ENCODE measurements at places on chromosomes 7 and 10.

GRCh38 chr10:9848981-9849380 is 1168.7 kb upstream of the CELF2 start:
- DNase-seq = no peak

DNA sequence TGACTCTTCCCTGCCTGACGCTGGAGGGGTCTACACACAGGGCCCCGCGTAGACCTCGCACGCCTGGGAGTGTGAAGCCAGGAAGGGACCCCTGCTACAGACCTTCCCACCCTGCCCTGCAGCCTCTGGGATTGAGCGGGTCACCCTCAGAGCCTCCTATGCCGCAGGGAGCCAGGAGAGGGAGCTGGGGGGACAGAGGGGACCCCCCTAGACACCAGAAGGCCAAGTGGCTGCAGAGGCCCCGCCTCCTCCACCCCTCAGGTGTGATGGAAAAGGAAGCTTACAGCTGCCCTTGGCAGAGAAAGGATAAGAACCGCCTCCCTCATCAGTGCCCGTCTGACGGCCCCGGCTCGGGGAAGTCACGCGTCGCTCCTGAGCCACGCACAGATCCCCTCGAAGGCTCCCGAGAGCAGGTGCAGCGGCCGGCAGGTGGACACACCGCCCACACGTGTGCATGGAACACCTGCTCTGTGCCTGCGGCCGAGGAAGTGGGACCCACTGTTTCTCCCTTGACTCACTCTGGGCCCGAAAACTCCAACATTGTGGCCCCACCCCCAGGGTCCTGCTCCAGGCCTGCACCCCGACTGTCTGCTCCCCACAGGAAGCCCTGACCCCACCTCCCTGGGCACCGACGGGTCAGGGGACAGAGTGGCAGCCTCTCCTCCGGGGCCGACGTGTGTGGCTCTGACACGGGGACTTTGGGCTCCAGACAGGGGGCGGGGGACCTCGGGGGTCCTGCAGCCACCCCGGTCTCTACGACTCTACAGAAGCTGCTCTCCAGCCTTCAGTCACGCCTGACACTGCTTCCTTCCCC is 73.3 kb downstream of the MICALL2 start:
- DNase-seq = no peak

GRCh38 chr10:95626500-95626899 is 30.0 kb downstream of the ALDH18A1 start:
- DNase-seq = no peak

DNA sequence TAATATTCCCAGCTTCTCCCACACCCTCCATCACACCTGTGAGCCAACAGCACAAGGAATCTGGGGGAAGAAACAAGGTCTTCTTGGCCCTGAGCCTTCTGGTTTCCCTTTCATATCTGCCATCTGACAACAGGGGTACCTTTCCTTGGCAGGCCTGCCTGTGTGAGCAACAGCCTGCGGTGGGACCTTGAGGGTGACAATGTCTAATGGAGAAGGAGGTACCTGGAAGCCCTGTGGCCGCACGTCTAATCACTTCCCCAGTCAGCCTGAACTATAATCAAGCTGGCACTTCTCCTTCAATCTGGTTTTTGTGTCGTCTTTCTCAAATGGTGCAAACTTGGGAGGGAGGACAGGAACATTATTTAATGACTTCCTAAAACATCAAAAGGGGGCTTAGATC is 41.2 kb downstream of the NRCAM start:
- no peak for DNase-seq

DNA sequence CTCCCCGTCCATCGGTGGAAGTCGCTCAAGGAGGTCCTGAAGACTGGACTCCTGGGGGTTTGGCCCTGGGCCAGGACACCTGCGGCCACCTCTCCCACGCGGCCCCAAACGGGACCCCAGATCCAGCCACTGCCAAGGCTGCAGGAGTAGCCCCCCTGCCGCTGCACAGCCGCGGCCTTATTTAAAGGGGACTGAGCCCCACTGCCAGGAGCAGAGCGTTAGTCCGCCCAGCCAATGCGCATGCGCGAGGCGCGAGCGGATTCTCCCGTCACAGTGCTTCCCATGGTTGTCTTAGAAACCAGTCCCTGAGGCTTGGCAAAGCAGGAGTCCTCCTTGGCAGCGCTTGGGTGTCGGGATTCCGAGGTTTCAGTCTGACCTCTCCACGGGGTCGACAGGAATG is 320.0 kb downstream of the ZNF716 start:
- DNase-seq = no peak

DNA sequence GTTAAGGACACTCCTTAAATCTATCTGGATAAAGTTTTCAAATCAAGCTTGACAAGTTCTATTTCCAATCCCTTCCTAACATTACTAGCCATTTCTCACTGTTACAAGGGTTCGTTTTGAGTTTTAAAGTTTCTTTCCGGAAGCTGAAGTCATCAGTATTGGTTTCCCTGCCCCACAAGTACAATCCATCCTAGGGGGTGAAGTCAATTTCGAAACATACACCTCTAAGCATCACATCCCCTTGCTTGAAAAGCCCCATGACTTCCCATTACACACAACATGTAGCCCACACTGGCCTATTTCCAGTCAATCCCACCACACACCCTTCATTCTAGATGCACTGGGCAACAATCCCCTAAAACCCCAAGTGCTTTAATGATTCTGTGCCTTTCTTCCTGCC is 13.0 kb downstream of the DPY19L1 start:
- no peak for DNase-seq

DNA sequence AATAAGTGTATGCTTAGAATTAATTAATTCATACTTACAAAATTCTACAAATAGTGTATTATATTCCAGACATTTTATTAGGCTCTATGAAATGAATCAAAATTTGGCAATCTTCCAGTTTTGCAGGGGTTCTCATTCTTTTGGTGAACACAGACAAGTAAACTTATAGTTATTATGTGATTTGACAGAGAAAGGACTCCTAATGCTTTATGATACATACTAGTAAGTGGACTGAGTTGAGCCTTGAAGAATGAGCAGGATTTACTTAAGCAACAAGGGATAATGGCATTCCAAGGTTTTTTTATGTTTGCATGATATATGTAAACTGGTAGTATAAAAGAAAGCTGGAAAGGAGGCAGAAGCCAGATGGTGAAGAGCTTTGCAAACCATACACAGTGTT is 145.7 kb upstream of the FERD3L start:
- DNase-seq = no peak

All from NCI-H1417 treated with DMSO at 0.1 percent for 48 hours (cell line).